Right ventricle myocardium superior (tissue), 1 donor: ENCODE measurements at places on chromosomes 13 and 19.

DNA sequence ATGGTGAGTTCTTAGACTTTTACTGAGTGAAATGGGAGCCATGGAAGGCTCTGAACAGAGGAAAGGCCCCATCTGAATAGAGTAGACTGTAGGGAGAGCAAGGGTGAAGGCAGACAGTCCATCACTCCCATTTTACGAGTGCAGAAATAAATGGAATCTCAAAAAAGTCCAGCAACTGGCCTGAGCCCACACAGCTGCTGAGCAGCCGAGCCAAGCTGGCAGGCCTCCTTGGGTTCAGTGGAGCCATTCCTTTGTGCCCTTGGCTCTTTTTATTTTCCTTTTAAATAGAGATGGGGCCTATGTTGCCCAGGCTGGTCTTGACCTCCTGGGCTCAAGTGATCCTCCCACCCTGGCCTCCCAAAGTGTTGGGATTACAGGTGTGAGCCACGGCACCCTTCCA, 1.0 kb upstream of the MYH14 start:
- no peak for DNase-seq

GRCh38 chr19:5676772-5677105, 3.6 kb downstream of the MICOS13 start:
- no peak for DNase-seq

DNA sequence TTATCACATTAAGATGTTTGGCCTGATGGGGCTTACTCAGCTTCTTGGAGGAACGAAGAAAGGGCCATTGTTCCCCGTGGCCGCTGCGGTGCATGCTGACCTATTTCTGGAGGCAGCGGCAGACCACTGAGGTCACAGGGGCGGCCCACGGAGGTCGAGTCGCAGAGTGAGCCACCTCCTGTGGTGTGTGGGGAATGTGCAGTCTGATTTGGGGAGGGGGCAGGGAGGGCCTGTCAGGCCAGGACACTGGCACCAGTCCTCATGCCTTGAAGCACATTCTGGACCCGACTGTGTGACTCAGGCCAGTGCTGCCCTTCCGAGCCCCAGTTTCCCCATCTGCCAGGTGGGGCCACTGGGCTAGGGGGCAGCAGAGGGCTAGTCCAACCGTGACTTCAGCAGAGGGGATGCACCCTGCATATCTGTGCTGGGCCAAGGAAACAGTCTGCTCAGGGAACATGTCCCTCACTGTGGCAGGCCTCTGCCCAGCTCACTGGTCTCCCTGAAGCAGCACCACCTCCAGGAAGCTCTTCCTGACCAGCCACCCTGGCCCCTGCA, 6.3 kb downstream of the SLC7A10 start:
- no peak for DNase-seq

DNA sequence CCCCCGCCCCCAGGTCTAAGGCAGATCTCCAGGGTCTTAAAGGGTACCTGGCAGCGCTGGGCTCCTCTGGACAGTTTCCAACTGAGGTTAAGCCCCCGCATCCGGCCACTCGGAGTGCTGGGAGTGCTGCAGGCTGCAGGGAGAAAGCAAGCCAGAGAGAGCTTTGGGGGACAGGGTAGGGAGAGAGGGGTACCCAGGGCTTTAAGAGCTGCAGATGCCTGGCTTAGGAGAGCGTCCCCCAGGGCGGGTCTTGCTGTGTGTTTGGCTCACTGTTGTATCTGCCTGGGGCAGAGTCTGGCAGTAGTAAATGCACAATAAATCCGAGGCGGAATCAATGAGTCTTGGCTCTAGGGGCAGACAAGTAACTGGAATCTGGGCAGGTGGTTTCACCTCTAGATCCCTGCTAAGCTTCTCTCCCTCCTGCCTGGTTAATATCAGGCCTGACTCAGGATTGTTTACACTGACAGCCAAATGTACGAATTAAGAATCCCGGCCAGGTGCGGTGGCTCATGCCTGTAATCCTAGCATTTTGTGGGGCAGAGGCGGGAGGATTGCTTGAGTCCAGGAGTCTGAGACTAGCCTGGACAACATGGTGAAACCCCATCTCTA, 798 bp upstream of the COX6B2 start:
- DNase-seq: no peak

DNA sequence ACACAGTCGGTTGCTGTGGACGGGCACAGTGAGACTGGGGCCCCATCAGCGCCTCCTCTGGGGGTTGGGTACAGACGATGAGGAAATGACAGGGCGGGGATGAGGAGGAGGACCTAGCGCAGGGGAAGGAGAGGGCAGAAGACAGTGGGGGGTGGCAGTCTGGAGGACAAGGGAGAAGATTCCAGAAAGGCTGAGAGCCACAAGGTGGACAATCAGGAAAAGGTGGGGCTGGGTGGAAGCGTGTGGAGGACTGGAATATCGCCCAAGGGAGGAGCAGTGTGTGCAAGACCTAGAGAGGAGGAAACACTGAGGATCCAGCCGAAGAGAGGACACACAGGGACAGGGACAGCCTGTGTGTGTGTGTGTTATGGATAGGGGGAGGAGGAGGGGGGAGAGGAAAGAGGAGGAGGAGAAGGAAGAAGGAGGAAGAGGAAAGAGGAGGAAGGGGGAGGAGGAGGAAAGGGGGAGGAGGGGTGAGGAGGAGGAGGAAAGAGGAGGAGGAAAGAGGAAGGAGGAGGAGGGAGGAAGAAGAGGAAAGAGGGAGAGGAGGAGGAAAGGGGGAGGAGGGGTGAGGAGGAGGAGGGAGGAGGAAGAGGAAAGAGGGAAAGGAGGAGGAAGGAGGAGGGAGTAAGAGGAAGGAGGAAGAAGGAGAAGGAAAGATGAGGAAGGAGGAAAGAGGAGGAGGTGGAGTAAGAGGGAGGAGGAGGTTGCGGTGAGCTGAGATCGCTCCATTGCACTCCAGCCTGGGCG, 15.8 kb upstream of the GARIN5A start:
- DNase-seq: peak; percentile 32
